ENCODE measurements at places on chromosomes 6 and 20.

GRCh38 chr6:119430805-119431204 lies 81.2 kb upstream of the MAN1A1 start:
- ATAC-seq: no peak

GRCh38 chr6:105897131-105897530 lies 189.0 kb upstream of the PRDM1 start:
- ATAC-seq: no peak

- ATAC-seq: peak; percentile 69
These were observed at the start of gene MOXD1 for GRCh38 chr6:132400883-132401617. Gene MOXD1 (minus strand): TSS chr6:132401475. CDS start chr6:132401426, 49 bp downstream.

GRCh38 chr20:40980106-40980827 lies 48.4 kb upstream of the TOP1 start:
- ATAC-seq: no peak

GRCh38 chr6:100726666-100727065 lies 154.5 kb downstream of the ASCC3 start:
- ATAC-seq: peak; percentile 73

DNA sequence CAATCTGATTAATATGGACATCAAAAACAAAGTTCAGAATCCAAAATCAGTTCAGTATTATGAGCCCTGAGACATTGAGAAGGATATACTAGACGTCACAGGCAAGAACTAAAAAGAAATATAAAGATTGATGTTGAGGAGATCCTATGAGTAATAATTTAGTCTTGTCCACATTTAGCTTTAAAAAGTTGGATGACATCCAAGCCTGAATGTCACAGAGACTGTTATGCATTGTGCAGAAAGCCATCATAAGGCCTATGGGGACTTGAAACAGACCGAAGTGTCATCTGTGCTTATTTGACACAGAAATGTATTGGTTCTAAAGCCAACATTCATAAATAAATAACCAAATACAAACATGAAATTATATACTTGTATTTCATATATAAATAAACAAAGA lies 581.8 kb upstream of the MMS22L start:
- ATAC-seq: no peak

DNA sequence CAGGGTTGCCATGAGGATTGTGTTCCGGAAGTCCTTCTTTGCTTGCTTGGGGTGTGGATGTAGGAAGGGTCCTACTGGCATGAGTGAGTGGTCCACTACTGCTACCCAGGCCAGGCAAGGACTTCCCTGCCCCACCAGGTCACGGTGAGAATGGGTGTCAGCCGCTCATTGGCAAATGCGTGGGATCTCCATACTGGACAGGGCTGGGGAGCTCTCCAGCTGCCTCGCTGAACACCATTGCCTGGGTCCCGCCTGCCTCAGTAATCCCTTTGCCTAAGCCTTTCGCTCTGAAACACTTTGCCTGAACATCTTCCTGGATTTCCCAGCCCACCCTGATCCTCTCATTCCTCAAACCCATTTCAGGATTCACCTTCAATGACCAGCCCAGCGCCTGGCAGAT lies 59.5 kb downstream of the CTCFL start:
- ATAC-seq: no peak

- no peak for ATAC-seq
These were observed 695 bp upstream of the TGIF2 start for GRCh38 chr20:36572701-36573102.

GRCh38 chr20:35619196-35620095 lies 3.8 kb downstream of the SPAG4 start:
- peak; percentile 73 for ATAC-seq

GRCh38 chr6:147000545-147001488 lies 203.4 kb upstream of the STXBP5 start:
- ATAC-seq: peak; percentile 92

DNA sequence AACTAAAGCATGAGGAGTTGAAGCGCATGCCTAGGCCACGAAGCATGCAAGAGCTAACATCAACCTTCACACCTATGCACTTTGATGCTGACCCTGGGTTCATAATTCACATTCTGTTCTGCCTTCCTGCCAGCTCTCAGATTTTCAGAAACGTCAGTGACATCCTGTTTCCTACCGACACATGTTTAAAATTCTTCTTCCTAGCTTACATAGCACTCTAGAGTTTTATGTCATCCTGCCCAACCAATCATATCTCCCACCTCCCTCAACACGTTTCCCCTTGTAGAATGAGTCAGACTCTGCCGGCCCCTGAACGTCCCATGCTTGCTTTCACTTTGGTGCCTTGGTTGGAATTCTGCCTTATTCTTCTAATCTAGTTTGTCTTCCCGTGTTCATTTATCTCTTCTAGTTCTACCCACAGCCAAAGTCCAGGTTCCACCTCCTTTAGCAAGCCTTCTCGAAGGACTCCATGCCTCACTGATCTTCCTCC lies 97.2 kb upstream of the MAP7 start:
- ATAC-seq: peak; percentile 28

GRCh38 chr6:41278699-41279405 lies 7.6 kb downstream of the TREM1 start:
- ATAC-seq: peak; percentile 76

DNA sequence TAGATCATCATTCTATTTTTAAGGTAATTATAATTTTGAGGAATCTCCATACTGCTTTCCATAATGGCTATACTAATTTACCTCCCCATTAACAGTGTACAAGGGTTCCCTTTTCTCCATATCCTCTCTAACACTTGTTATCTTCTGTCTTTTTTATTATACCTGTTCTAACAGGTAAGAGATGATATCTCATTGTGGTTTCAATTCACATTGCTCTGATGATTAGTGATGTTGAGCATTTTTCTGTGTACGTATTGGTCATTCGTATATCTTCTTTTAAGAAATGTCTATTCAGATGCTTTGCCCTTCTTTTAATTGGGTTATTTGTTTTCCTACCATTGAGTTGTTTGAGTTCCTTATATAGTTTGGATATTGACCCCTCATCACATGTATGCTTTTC lies 81.6 kb upstream of the SCAF8 start:
- no peak for ATAC-seq

GRCh38 chr6:105453968-105454367 lies 51.1 kb upstream of the PREP start:
- ATAC-seq: no peak

GRCh38 chr6:163416557-163417253 lies 2.2 kb downstream of the QKI start:
- ATAC-seq: peak; percentile 43

- peak; percentile 33 for ATAC-seq
These were observed 57.6 kb downstream of the ADGRG6 start for GRCh38 chr6:142359271-142359960.

GRCh38 chr20:53949319-53949839 lies 121.0 kb downstream of the BCAS1 start:
- peak; percentile 91 for ATAC-seq

GRCh38 chr6:100517106-100517505 lies 52.4 kb upstream of the SIM1 start:
- ATAC-seq: no peak

- ATAC-seq: no peak
These were observed 399.9 kb downstream of the TAF4 start for GRCh38 chr20:61665528-61666470.

DNA sequence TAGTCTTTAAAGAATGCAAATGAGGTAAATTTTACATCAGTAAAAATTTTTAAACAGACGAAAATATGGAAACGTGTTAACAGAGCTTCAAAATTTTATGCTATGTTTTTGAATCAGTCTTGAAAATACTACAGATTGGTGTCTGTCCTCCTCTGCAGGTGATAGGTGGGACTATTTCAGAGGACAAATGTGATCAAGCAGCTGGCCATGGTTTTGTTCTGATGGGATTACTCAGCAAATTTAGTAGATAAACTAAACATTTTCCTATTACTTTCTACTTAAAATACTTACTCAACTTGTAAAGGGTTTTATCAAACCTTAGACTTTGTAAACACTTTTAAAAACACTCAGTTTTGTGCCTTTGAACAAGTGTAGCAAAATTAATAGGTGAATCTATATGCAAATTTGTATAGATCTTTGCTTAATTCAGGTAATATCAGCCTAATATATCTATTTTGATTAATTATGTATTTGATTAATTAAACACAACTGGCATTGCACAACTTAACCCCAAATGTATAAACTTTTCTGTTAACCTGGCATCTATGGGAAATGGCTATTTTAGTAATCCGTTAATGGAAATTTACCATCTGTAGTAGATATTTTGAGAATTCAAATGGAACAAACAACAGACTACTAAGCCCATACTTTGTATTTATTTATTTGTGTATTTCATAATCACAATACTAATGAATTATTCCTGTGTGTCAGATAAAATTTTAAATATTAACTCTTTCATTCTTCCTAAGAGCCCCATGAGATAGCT lies 22.5 kb downstream of the ADGRB3 start:
- ATAC-seq: no peak

GRCh38 chr6:97563529-97563928 lies 280.5 kb upstream of the MMS22L start:
- ATAC-seq: no peak

DNA sequence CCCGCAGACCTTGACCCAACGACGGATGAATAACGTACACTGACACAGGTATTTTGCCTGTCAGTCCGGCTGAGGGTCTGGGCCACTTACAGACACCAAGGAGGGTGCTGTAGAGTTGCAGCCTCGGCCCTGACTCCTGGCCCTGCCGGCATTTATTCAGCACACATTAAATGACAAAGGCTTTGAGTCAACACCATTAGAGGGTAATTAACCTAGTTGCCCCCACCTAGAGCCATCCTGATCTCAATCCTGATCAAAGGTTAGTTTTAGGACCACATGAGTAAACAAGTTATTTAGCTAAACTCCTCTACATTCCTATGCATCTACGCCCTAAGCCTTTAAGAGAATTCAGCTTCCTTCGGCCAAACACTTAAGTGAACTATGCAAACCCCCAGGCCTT lies 11.9 kb upstream of the PM20D2 start:
- no peak for ATAC-seq

GRCh38 chr6:10177704-10178103 lies 237.2 kb downstream of the TFAP2A start:
- ATAC-seq: no peak

DNA sequence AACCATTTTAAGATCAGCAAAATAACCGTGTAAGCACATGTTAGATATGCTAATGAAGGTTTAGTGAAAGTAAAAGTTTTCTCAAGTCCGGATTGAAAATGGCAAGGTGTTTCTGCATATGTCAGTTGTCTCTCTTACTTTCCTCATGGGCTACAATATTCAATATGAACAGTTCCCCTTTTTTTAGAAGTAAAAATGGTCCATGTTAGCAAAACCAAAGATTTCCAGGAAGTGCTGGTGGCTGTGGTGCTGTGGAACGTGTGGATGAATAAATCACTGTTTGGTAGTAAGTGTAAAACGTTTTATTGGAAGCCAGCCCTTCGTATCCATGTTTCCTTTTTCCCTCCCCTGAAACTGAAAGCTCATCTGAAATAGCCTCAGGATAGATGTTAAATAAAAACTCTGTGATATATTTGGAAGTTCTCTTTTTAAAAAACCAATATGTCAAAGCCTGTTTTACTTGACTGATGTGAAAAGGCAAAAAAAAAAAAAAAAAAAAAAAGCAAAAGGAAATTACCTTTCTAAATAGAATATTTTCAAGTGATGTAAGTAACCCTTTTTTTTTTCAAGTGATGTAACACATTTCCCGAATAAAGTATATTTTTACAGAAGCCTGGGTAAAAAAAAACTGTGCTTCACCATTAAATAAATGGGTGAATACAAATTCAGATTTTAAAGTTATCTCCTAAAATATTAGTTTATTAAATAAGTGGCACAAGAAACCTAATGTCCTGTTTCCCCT lies 41.9 kb downstream of the PLEKHG1 start:
- no peak for ATAC-seq

- no peak for ATAC-seq
These were observed 13.2 kb downstream of the SLCO4A1 start for GRCh38 chr20:62655282-62656196.

- ATAC-seq: no peak
These were observed 564.4 kb downstream of the HAO1 start for GRCh38 chr20:7375905-7376304.

- no peak for ATAC-seq
These were observed 482.9 kb upstream of the EYS start for GRCh38 chr6:66189915-66190314.

- ATAC-seq: no peak
These were observed 308.2 kb downstream of the CD83 start for GRCh38 chr6:14425805-14426204.

GRCh38 chr20:32958574-32958973 lies 45.7 kb downstream of the SUN5 start:
- ATAC-seq: no peak

GRCh38 chr6:137489046-137490005 lies 4.9 kb downstream of the OLIG3 start:
- no peak for ATAC-seq

DNA sequence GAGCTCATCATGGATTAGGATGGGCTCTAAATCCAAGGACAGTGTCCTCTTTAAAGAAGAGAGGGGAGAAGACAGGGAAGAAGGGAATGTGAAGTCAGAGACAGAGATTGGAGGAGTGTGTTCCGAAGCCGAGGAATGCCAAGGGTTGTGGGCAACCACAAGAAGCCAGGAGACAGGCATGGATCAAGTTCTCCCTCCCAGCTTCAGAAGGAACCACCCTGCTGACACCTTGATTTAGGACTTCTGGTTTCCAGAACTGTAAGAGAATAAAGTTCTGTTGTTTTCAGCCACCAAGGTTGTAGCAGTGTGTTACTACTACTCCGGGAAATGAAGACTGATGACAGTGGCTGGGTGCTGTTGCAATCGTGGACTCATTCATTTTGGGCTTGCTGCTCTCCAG lies 120.1 kb downstream of the RPS12 start:
- no peak for ATAC-seq

DNA sequence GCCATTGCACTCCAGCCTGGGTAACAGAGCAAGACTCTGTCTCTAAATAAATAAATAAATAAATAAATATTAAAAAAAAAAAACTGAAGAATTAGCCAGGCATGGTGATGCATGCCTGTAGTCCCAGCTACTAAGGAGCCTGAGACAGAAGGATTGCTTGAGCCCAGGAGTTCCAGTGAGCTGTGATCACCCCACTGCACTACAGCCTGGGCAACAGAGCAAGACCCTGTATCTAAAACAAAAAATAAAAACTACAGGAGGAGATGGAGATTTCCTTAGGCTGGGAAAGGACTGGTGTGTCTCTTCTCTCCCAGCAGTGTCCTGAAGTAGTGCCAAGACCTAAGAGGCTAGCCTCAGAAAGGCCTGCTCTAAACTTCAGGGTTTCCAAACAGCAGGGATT lies 8.1 kb upstream of the GTF3C6 start:
- ATAC-seq: no peak
